ENCODE measurements at places on chromosomes 5 and 9. TPM values are rescaled to one million over a fixed set of nuclear protein-coding genes. Genes with fewer than 3 reads are reported as not detected.

Gene SLC27A6
- not detected for total RNA-seq

Gene OR1N1
- not detected for total RNA-seq

Gene ASB6
- 26.7 TPM for total RNA-seq

Gene PTPN3
- 0.51 TPM for total RNA-seq

Gene TRAF1
- total RNA-seq, result 261 TPM

Gene BARX1
- total RNA-seq, result 0.27 TPM

Measured in activated CD8-positive, alpha-beta memory T cell treated with anti-CD3 and anti-CD28 coated beads for 36 hours (primary cell).